T-helper 2 cell treated with Interferon-gamma antibody and Interleukin-4, amounts not matched to agents 5 μg/mL and 100 μg/mL, for 36 hours (primary cell): ENCODE measurements at places on chromosomes 4 and X.

GRCh38 chrX:111270339-111270738 lies at the start of gene CAPN6:
CAPN6 (minus strand) TSS chrX:111270483; CDS start chrX:111263936, 6,547 bp downstream.
- no peaks in the 10 kb centered on the region for H3K4me1 ChIP-seq
- no peak within 1 kb of the TSS for H3K27ac ChIP-seq
- no peaks in the 10 kb centered on the region for H3K27me3 ChIP-seq
- no peaks in the 10 kb centered on the region for H3K36me3 ChIP-seq
- DNase-seq, result no peak

GRCh38 chr4:88009871-88010270 lies 2.4 kb downstream of the PKD2 start:
- peaks cover 10% of the 10 kb centered on the region for H3K27me3 ChIP-seq
- DNase-seq, result no peak
- peaks cover 41% of the 10 kb centered on the region for H3K4me1 ChIP-seq
- peaks cover 12% of the 10 kb centered on the region for H3K36me3 ChIP-seq
- no peak overlapping the region for H3K27ac ChIP-seq
- no peak overlapping the region for H3K4me3 ChIP-seq

GRCh38 chr4:31007858-31008257 lies 287.7 kb downstream of the PCDH7 start:
- no peak overlapping the region for H3K27ac ChIP-seq
- no peaks in the 10 kb centered on the region for H3K4me1 ChIP-seq

DNA sequence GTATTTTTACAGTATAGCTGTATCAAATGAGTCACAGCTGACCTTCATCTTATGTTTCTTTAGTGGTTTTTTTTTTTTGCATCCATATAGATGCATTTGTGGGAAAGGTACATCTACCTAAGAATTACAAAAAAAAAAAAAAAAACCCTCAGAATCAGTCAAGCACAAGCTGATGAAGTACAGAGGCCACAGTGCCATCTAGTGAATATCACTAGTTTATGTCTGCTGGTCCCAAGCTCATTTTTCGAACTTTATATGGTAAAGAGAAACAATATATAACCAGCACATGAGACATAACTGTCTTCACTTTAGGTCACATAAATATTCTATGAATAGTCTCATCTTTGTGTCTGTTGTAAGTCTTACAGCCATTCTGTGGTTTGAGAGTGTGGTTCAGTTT lies 220.1 kb downstream of the DLG3 start:
- no peaks in the 10 kb centered on the region for H3K4me1 ChIP-seq
- no peaks in the 10 kb centered on the region for H3K27me3 ChIP-seq
- no peaks in the 10 kb centered on the region for H3K36me3 ChIP-seq
- DNase-seq, result no peak
- H3K4me3 ChIP-seq, result no peak overlapping the region

GRCh38 chr4:67727124-67727850 lies 26.3 kb upstream of the UBA6 start:
- peak overlapping the region; percentile 59 for H3K27ac ChIP-seq
- DNase-seq, result no peak
- peaks cover 49% of the 10 kb centered on the region for H3K36me3 ChIP-seq
- peaks cover 10% of the 10 kb centered on the region for H3K4me1 ChIP-seq
- no peaks in the 10 kb centered on the region for H3K27me3 ChIP-seq

GRCh38 chrX:153773741-153774575 lies 6.9 kb upstream of the SRPK3 start:
- no peak for DNase-seq
- H3K27me3 ChIP-seq, result no peaks in the 10 kb centered on the region
- H3K4me1 ChIP-seq, result no peaks in the 10 kb centered on the region
- H3K36me3 ChIP-seq, result no peaks in the 10 kb centered on the region

DNA sequence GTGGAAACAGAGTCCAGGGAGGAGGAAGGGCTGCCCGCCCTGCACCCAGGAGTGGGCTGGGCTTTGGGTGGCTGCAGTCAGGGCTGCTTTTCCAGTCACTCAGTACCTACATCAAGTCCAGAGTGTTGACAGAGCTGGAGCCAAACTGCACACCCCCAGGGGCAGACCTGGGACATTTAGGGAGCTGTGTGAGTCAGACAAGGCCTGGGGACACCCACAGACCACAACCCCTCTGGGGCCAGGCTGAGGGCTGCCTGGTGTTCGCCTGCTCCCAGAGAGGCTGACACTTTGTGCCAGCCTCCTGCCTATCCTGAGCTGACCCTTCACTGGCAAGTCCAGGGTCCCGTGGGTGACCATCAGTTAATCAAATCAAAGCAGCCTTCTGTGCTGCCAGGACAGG lies 240.0 kb downstream of the BCOR start:
- H3K27me3 ChIP-seq, result no peaks in the 10 kb centered on the region
- H3K4me1 ChIP-seq, result peaks cover 70% of the 10 kb centered on the region
- peak overlapping the region; percentile 94 for H3K27ac ChIP-seq
- H3K4me3 ChIP-seq, result no peak overlapping the region

GRCh38 chr4:138114434-138114833 lies 127.7 kb downstream of the SLC7A11 start:
- no peak for DNase-seq
- no peaks in the 10 kb centered on the region for H3K4me1 ChIP-seq
- H3K27me3 ChIP-seq, result no peaks in the 10 kb centered on the region
- no peak overlapping the region for H3K4me3 ChIP-seq
- no peaks in the 10 kb centered on the region for H3K36me3 ChIP-seq

DNA sequence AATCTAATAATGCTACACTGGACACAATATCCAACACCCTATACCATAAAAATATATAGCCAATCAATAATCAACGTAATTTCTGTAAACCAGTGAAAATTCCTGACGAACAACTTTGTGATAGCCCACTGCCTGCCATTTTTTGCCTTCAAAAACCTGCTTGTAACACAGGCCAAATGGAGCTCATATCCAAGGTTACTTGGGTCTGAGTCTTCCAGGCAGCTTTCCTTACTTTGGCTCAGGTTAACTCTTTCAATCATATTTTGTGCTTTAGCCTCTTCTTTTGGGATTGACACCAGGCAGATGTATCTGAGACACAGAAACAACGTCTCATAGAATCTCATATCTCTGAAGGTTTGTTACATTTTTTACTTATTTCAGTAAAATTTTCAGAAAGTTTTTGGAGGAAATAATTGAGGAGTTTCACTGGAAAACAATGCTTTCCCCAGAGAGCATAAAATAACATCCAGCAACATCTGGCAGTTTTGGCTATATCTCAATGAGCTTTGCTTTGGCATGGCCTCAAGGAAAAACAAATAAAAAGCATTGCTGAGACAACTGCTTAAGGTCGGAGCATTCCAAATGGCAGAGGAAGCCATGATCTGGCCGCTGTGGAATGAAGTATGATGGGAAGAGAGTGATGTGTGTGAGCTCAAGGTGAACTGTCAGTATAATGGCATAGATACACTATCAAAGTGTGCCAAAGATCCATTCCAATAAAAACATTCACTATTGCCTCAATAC lies 162.9 kb upstream of the SPIN4 start:
- H3K27ac ChIP-seq, result no peak overlapping the region
- H3K36me3 ChIP-seq, result no peaks in the 10 kb centered on the region
- no peaks in the 10 kb centered on the region for H3K27me3 ChIP-seq
- no peak for DNase-seq
- no peak overlapping the region for H3K4me3 ChIP-seq

DNA sequence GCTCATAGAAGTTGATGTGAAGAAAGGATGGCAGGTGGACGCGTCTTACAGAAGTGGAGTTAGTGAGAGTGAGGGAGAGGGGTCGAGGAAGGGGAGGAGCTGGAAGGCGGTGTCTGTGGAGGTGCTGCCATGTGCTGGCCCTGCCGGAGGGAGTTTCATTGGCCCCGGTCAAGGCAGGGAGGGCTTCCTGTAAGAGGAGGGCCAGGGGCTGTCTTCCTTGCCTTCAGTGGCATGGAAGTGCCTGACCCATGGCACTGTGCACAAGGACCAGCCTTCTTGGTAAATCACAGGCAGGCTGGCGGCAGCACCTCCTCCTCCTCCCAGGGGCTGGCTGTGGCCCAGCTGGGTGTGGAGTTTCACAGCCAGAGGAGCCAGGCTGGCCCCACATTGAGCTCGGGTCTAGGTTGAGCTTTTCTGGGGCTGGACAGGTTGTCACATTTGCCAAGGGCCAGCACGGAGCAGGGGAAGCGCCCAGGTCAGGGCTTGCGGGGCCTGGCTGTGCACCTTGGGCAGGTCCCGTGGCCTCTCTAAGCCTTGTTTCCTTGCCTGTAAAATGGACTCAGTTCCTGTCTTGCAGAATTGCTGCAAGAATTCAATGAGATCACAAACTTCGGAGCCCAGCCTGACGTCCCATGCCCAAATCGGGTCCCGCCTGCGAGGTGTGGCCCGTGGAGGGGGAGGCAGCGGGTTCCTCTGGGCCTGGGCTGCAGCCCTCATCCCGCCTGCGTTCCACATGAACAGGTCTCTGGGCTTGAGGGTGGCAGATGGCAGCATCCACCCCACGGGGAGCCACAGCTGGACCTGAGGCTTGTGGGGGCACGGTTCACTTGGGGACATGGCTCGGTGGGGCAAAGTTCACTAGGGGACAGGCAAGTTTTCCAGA lies 7.0 kb downstream of the HTRA3 start:
- no peak for DNase-seq
- H3K36me3 ChIP-seq, result no peaks in the 10 kb centered on the region
- H3K4me3 ChIP-seq, result no peak overlapping the region
- H3K27me3 ChIP-seq, result peaks cover 2% of the 10 kb centered on the region
- H3K27ac ChIP-seq, result no peak overlapping the region

GRCh38 chr4:25814301-25815136 lies 48.3 kb downstream of the SEL1L3 start:
- H3K4me1 ChIP-seq, result no peaks in the 10 kb centered on the region
- no peak overlapping the region for H3K4me3 ChIP-seq
- DNase-seq, result no peak
- H3K27ac ChIP-seq, result no peak overlapping the region
- H3K27me3 ChIP-seq, result no peaks in the 10 kb centered on the region
- peaks cover 45% of the 10 kb centered on the region for H3K36me3 ChIP-seq

DNA sequence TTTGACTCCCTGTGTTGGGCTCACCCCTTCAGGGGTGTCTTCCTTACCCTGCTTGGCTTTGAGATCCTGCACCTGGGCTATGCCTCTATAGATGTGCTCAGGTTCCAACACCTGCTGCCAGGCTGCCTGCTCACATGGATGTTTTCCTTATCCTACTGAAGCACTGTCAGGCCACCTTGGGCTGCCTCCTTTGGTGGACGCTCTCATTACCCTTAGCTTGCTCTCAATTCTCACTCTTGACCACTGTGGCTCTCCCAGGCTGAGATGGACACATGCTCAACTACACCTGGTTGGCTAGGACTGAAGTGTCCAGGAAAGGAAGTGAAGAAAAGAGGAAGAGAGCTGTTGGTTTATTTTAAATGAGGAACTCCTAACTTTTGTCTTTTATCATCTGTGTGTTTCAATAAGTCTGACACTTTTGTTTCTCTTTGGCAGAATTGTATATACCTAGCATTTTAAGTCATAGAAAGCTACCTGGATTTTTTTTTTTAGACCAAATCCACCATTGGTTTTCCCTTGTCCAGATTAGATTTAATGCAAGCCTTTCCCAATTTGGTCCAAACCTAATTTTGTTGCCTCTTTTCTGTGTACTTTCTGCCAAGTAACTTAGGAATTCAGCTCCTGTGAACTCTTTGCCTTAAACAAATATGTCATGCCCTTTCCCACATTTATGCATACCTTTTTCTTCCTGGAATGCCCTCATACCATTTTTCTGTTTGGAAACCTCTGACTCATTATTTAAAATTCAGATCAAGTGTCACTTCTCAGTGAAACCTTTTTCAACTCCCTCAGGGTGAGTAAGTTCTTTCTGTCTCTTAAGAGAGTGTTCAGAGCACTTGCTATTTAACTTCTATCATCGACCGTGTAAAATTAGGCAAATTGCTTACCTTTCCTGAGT lies 175.8 kb downstream of the GC start:
- H3K27me3 ChIP-seq, result no peaks in the 10 kb centered on the region
- H3K27ac ChIP-seq, result no peak overlapping the region
- no peaks in the 10 kb centered on the region for H3K4me1 ChIP-seq
- H3K4me3 ChIP-seq, result no peak overlapping the region
- no peak for DNase-seq
- H3K36me3 ChIP-seq, result no peaks in the 10 kb centered on the region
